ENCODE measurements at places on chromosomes 12 and 14.

DNA sequence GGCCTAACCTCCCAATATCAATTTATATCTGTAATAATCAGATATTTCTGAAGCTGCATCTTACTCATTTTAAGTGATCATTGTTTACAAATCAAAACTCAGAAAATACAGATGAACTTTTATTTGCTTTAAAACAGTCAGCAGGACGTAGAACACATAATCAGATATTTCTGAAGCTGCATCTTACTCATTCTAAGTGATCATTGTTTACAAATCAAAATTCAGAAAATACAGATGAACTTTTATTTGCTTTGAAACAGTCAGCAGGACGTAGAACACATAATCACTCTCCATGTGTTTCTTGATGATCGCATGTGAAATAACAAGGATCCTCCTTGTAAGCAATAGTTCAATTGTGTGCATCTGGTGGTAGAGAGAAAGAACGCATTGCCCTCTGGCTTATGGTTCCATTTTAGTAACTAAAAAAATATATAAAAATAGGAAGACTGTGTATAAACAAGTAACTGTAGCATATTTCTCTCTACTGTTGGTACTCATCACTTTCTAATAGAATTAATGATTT lies 15.0 kb upstream of the TMTC2 start:
- no peak for DNase-seq

- no peak for DNase-seq
Measured at GRCh38 chr12:904010-904414, 45.5 kb downstream of the RAD52 start.

DNA sequence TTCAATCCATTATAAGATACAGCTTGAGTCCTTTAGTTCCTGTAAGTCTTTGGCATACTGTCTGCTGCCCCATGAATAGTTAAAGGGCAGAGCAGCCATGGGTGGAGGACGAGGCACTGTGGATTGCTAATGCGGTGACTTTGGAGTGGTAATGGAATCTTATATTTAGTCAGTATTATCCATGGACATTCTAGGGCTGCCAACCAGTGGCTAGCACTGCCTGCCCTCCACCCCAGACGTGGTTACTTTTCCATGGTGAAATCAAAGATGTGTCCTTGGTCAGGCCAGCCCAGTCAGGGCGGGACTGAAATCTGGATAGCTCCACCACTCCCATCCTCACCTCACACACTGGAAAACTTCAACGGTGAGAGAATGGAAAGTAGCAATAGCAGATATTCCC lies 2.3 kb downstream of the TTC9 start:
- no peak for DNase-seq

GRCh38 chr12:84161296-84161695 lies 751.3 kb downstream of the SLC6A15 start:
- DNase-seq: no peak

Data from activated CD4-positive, CD25-positive, alpha-beta regulatory T cell (primary cell).